Osteocyte (in vitro differentiated cells): ENCODE measurements at places on chromosomes 1 and 21. TPM values are rescaled to one million over a fixed set of nuclear protein-coding genes. Genes with fewer than 3 reads are reported as not detected.
A peak's percentile ranks its signal among the peaks of the same experiment; 100 is the strongest.

GRCh38 chr1:163248064-163248463, 45.3 kb upstream of the RGS5 start:
- no peak for DNase-seq

DNA sequence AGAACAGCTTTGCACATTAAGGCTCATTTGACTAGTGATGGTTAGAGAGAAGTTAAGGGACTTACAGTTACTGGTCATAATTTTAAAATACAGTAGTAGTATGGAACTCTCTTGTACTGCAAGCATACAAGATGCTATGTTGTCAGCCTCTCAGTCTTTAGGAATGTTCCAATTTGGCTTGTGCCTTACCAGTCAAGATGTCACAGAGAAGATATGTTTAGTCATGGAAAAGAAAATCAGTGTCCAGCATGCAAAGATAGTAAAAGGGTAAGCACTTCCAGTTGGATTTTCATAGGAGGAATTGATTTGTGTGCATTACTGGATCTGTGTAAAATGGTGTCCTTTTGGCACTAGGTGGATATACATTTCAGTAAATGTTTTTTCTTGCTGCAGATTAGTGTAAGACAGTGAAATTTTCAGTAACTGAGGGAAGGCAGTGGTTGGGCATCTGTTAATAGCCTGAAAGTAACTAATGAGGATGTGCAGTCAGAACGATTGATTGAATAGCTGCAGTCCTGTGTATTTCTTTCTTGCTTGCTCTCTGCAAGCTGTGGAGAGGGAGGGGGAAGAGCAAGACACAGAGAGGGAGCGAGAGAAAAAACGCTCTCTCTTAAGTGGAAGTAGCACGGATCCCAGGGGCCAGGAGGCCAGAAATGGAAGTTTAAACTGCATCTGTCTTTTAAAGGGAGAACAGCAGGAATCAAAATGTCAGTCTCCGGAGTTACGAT, 108.2 kb downstream of the CLEC20A start:
- DNase-seq, result no peak

GRCh38 chr1:118786454-118787155, 201.5 kb downstream of the TBX15 start:
- DNase-seq, result no peak

GRCh38 chr1:205071028-205071409, 13.2 kb downstream of the TMEM81 start:
- DNase-seq, result peak; percentile 77

The SYTL1 gene
- total RNA-seq, result 0.46 and 0.97 TPM in 2 replicates

The MAP1LC3C gene
- total RNA-seq, result 0.81 TPM in 1 of 2 replicates, not detected in the other

The RORC gene
- total RNA-seq, result not detected in 2 replicates

DNA sequence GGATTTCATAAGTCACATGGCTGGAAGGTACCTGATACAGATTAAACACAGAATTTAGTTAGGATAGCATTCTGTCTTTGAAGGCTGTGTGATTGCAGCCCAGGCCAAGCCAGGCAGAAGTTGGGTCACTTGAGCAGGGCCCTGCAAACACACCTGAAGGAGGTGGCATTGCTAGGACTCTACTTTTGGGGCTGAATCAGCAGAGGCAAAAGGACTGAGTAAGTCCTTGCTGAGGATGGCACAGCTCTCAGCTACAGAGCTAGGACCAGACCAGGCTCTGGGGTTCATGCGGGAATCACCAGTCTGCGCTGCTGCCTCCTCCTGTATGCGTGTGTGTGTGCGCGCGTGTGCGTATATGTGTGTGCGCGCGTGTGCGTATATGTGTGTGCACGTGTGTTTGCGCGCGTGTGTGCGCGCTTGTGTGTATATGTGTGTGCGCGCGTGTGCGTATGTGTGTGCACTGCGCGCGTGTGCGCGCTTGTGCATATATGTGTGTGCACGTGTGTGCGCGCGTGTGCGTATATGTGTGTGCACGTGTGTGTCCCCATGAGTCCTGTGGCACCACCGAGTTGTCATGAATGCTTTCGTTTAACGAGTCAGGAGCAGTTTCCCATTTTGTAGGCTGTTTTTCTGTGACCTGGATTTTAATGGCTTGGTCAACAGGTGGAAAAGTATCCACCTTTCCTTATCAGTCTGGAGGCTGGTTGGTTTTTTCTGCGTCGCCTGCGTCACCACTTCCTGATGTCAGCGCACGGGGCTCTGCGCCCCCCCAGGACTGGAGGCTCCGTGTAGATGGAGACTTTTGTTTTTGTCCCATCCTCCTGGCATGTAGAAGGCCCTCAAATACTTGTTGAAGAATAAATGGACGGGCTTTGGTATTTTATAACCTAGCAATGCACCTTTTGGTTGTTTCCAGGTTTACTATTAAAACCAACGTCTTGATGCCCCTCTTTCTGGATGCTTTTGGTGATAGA, 34.7 kb downstream of the ADARB1 start:
- no peak for DNase-seq

DNA sequence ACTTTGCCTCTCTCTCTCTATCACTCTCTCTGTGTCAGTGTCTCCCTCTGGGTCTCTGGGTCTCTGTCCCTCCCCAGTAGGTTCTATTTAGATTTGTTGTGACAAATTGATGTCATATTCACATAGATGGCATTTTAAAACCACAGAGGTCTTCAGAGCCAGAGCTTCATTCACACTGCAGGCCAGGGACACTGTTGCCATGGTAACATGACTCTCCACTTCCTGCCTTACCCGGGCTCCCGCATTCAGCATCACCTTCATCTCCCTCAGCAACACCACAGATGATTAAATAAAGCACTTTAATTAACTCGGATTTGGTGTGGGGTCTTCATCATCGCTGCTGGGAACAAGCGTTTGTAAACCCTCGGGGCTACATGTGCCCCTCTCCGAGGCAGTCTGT, 132.6 kb downstream of the ETS2 start:
- DNase-seq, result no peak

The GUCA2A gene
- not detected in 2 replicates for total RNA-seq

DNA sequence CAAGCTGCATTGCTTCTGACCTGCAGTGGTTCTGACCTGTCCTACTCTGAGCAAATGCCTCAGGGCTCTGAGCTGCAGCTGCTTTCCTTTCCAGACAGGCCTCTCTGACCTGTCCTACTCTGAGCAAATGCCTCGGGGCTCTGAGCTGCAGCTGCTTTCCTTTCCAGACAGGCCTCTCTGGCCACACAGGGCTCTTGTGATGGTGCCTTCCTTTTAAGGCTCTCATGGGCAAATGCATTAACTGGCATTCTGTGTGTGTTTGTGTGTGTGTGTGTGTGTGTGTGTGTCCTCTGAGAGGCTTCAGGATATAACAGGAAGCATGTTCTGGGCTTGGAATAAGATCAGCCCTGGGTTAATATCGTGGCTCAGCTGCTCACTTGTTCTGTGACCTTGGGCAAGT, 131.3 kb downstream of the NTPCR start:
- no peak for DNase-seq

DNA sequence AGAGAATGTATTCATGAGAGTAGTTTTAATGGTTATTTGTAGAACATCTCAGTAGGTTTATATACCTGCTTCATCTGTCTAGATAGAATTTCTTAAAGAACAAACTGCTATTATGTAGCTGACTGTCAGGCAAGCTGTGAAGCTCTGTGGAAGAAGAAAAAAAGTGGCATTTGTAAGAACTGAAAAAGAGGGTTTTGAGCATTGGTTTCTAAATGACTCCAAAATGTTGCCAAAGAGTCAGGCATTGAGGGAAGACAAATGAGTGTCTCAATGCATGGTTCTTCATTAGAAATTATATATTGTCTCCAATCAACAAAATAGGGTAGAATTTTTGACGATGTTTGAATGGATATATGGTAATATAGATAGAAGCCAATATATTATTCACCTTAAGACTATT, 1276.1 kb downstream of the KCNT2 start:
- no peak for DNase-seq

The ITLN1 gene
- not detected in 2 replicates for total RNA-seq

DNA sequence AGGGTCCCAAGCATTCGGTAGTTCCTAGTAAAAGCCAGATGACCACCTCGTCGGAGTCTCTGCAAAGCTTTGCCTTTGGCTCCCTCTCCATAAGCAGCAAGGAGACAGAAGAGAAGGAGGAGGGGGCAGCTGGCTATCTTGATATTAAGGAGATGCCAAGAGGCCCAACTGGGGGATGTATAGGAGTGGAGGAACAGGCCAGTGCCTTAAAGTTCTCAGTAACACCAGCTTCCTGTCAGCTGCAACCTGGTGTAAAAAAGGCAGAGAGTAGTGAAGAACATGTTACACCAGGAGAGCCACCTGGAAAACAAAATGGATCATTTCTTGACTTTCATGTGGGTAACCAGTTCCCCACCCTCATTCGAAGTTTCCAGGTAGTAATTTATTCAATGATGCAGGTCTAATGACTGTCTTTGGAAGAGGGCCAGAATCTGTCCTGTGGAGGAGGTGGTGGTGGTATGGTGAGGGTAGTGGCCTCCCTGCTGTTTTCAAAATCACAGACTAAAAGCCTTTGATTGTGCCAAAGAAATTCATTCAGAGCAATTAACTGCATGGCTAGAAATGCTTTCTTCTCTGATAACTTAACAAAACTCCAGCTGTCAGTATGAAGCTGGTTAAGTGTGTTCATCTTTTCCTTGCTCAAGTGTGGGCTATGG, 27.3 kb downstream of the TMEM200B start:
- no peak for DNase-seq

The KIF21B gene
- total RNA-seq, result 0.63 and 0.97 TPM in 2 replicates

DNA sequence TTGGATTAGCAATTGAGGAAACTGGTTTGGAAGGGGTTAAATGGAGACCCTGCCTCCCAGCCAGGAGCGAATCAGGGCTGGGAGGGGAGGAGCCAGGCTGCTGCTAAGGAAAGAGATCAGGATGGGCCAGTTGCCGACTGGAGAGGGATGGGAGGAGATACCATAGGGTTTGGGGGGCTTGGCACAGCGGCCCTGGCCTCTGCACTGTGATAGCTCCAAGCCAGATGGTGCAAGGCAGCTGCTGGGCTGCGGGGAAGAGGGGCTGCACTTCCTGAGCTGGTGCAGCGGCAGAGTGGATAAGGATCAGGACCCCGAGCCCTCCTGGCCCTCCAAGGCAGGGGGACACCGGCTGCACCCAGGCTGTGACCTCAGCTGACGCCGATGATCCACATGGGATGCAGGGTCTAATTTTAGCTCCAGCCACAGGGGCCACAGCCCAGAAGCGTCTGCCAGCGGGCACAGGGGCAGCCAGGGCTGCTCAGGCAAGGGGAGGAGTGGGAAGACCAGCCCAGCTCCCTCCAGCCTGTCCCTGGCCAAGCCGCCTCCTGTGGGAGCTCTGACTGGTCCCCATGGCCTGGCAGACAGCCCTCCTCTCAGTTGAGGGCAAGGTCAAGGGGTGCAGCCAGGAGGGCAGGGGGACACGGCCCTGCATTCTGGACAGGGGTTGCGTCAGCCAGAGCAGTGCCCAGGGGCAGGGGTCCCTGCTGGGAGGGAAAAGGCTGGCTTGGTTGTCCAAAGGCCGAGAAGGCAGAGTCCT, at the start of gene EXTL1:
EXTL1 (plus strand) TSS at position 129 of the 757 bp plus-strand sequence. CDS start 872 bp downstream, outside the sequence.
- no peak for DNase-seq

GRCh38 chr1:115228191-115228590, 109.9 kb downstream of the NGF start:
- no peak for DNase-seq

The RNASEL gene
- 4.2 and 4.5 TPM in 2 replicates for total RNA-seq

DNA sequence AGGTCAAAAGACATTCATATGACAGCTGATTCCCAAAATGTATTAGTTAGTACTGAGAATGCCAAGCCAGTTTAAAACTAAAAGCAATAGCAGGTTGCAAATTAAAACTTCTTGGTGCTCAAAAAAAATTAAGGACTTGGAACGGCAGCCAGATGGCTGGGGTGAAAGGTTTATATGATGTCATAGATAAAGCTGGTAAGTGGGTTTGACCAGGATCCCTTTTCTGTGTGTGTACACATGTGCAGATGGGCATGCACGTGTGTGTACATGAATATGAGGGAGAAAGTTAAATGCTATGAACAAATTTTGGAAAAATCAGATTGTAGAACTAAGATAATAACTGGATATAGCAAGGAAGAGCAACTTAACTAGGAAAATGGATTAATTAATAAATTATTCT, 39.1 kb upstream of the DPH5 start:
- DNase-seq, result no peak

DNA sequence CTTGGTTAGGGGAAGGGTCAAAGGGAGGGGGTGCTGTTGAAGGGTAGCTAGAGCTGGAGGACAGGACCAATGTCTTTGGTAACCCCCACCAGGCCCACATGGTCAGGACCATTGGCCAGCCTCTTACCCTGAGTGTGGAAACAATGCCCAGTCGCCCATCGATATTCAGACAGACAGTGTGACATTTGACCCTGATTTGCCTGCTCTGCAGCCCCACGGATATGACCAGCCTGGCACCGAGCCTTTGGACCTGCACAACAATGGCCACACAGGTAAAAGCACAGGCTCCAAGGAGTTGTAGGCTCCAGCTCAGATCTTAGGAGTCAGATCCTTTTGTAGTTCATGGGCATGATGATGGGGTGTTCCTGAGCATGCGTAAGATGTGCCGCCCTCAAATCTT, 3.8 kb downstream of the CA14 start:
- DNase-seq, result no peak

The KCNA2 gene
- 0.05 TPM in 1 of 2 replicates, not detected in the other for total RNA-seq

DNA sequence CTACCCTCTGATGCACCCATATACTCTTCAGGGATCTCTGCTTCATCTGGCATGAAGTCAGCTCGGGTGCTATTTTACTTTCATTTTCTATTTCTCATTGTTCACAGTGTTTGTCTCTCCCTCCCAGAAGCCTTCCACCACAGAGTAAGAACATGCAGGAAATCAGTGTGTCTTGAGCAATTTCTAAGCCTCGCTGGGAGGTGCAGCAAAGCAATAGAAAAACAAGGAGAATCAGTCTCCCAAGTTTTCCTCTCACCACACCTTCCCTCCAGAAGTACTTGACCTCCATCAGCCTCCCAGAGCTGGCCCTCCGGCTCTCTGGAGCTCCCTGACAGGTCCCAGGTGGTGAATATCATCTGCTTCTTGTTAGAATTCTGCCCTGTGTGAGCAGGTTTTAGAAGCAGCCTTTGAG, 594.7 kb upstream of the CAMK1G start:
- DNase-seq, result no peak

The CHIA gene
- not detected in 2 replicates for total RNA-seq

- DNase-seq, result no peak
These were observed 5.7 kb upstream of the IVL start for GRCh38 chr1:152902636-152903035.

- no peak for DNase-seq
These were observed 98.0 kb downstream of the KCNH1 start for GRCh38 chr1:211035821-211036380.

DNA sequence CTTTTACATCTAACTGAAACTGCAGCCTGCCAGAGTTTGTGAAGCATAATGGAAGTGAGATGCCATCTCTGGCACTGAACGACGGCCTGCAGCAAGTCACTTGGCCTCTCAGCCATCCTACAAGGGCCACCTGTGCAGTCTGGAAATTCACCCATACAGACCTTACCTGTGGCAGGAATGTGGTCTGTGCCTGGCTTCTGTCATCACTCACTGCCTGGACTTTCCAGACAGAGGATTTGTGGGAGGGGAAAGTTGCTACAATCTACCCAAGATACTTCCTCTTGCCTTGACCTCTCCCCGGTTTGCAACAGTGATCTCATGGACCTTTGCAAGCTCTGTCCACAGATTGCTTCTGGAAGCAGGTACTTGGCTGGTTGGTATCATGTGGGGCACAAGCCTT, 58.4 kb upstream of the ATP1B1 start:
- DNase-seq, result no peak

The ENTREP3 gene
- 36.6 and 37.6 TPM in 2 replicates for total RNA-seq

GRCh38 chr1:61089741-61090140, 7.4 kb downstream of the NFIA start:
- no peak for DNase-seq

The DPM3 gene
- 61.3 and 64.4 TPM in 2 replicates for total RNA-seq

- no peak for DNase-seq
These were observed 145.5 kb downstream of the ETS2 start for GRCh38 chr21:38951095-38951730.

GRCh38 chr1:27526569-27527222, 36.7 kb upstream of the WASF2 start:
- no peak for DNase-seq
